Type B pancreatic cell (in vitro differentiated cells): ENCODE measurements at places on chromosomes 4 and X. TPM values are rescaled to one million over a fixed set of nuclear protein-coding genes. Genes with fewer than 3 reads are reported as not detected.

DNA sequence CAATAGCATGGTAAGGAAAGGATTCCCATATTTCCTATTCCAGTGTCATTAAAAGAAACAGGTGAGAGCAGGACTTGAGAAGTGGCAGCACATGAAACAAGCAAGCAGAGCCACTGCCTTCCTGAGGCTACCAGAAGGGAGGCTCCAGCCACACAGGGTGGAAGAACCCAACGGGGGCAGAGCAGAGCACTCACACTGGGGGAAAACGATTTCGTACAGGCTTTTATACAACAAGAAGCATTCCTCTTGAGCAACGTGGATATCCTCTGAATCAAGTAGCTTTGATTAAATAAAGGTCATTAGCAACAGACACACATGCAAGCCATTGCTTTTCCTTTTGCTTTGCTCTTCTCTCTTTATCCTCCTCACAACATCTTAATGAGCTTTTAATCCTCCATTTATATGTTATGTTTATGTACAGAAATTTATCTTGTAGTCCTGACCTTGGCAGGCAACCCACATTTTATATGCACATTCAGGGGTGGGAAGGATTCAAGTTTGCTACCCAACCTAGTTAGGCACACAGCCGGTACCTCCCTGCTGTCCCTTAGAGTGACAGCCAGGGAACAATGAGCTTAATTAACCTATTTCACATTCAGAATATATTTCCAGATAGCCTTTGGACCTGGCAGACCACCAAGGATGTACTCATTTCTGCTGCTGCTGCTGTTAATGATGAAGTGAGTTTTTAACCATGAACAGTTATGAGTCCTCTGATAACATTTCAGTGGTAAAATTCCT is 202.1 kb downstream of the ARHGAP24 start:
- H3K4me3 ChIP-seq, result no peak overlapping the region
- no peaks in the 10 kb centered on the region for H3K27me3 ChIP-seq
- no peak overlapping the region for H3K27ac ChIP-seq
- H3K4me1 ChIP-seq, result peaks cover 9% of the 10 kb centered on the region
- DNase-seq, result no peak
- H3K36me3 ChIP-seq, result no peaks in the 10 kb centered on the region

GRCh38 chr4:174420316-174420715 is 102.0 kb downstream of the HPGD start:
- no peak overlapping the region for H3K27ac ChIP-seq
- DNase-seq, result no peak
- H3K4me1 ChIP-seq, result peaks cover 7% of the 10 kb centered on the region
- no peaks in the 10 kb centered on the region for H3K27me3 ChIP-seq
- no peak overlapping the region for H3K4me3 ChIP-seq
- H3K36me3 ChIP-seq, result no peaks in the 10 kb centered on the region

GRCh38 chr4:158856852-158857251 is 88.0 kb downstream of the FNIP2 start:
- H3K4me1 ChIP-seq, result peaks cover 6% of the 10 kb centered on the region
- no peaks in the 10 kb centered on the region for H3K27me3 ChIP-seq
- no peak overlapping the region for H3K27ac ChIP-seq
- H3K4me3 ChIP-seq, result no peak overlapping the region

DNA sequence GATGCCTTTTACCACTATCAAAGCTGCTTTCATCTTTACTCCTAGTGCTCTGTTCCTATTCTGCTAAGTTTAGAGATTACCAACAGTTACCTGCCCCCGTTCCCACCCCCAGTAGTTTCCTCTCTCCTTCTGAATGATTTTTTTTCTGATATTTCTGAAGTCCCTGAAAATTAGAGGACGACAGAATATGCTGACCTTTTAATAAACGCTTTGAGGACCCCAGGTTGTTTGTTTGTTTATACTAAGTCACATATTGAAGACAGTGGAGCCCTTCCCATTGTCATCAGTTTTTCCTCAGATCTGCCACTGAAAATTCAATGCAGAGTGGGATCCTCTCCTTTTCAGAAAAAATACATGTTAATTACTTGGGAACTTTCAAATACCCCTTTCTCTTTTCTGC is 1039.3 kb upstream of the AGA start:
- H3K36me3 ChIP-seq, result no peaks in the 10 kb centered on the region
- no peak for DNase-seq
- no peak overlapping the region for H3K4me3 ChIP-seq
- no peaks in the 10 kb centered on the region for H3K4me1 ChIP-seq
- no peaks in the 10 kb centered on the region for H3K27me3 ChIP-seq
- no peak overlapping the region for H3K27ac ChIP-seq

DNA sequence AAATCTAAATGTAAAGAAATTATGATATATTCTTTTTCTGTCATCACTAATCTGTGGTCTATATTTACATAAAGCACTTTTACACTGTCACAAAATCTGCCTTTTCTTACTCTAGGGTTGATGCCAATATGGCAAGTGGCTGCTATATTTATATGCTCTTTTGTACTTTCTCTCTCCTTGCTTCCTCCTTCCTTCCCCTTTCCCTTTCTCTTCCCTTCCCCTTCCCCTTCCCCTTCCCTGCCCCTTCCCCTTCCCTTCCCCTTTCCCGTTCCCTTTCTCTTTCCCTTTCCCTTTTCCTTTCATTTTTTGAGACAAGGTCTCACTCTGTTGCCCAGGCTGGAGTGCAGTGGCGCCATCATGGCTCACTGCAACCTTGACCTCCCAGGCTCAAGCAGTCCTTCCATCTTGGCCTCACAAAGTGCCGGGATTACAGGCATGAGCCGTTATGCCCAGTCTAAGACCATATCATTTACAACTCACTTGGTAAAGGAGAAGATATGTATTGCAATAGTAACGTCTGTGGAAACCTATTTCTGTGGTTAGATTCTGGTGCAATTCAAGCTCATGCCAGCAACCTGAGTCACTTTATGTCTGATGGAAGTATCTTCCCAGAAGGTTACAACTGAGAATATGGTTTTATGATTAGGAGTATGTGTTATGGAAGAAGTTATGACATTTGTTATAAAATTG is 13.9 kb upstream of the PLAC8 start:
- no peak for DNase-seq
- H3K4me1 ChIP-seq, result no peaks in the 10 kb centered on the region
- H3K27me3 ChIP-seq, result no peaks in the 10 kb centered on the region
- no peak overlapping the region for H3K27ac ChIP-seq

The MAGEA2B gene
- 1.1 TPM in 1 of 2 replicates, not detected in the other for total RNA-seq

GRCh38 chrX:2647627-2648026 is 43.5 kb upstream of the CD99 start:
- no peak overlapping the region for H3K27ac ChIP-seq
- H3K4me1 ChIP-seq, result no peaks in the 10 kb centered on the region
